ENCODE measurements at places on chromosomes 2 and 18. TPM values are rescaled to one million over a fixed set of nuclear protein-coding genes. Genes with fewer than 3 reads are reported as not detected.
A peak's percentile ranks its signal among the peaks of the same experiment; 100 is the strongest.

Gene MATN3
- total RNA-seq = not detected

DNA sequence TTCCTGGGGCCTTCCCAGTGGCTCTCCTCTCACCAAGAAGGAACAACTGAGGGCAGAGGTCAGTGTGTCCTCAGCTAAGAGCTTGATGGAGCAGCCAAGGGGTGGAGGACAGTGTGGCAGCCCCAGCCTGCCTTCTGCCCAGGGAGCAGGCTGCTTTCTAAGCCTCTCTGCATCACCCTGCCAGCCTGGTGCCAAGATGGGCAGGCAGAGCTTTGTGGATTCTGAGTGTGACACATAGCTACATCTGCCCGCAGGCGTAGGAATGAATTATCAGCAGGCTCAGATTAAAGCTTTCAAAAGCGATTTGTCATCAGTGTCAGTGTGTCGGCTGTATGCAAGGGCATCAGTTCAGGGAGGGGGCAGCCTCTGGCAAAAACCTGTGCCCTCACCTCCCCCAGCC, 8.7 kb downstream of the MAL start:
- no peak for DNase-seq

Gene LCLAT1
- total RNA-seq = 26.6 TPM

GRCh38 chr2:82789851-82790205, 1669.3 kb downstream of the SUCLG1 start:
- DNase-seq = no peak

- no peak for DNase-seq
Observed at GRCh38 chr2:48444404-48444803, 85.5 kb upstream of the STON1 start.

- DNase-seq = no peak
Observed at GRCh38 chr2:42229949-42230348, 60.8 kb downstream of the EML4 start.

Gene DSG3
- not detected for total RNA-seq

- DNase-seq = no peak
Observed at GRCh38 chr18:45014047-45014501, 333.4 kb downstream of the SETBP1 start.

Gene MBD5
- 17.0 TPM for total RNA-seq

DNA sequence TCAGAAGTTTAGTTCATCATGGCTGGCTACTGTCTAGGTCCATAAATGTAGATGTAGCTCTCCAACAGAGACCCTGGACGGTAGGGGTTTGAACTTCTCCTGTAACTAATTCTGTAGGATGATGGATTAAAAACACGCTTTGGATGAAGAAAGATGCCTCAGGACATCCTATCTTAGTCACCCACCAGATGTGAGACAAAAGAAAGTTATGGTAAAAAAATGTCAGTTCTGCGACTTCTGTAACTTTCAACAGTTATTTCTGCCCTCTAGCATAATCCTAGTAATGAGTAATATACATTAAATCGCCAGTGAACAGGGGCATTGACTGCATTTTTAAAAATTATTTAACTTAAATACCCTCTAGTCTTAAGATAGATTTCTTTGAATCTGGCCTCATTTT, 210.1 kb upstream of the LRATD1 start:
- DNase-seq = no peak

- DNase-seq = no peak
Observed at GRCh38 chr18:56890632-56891031, 239.5 kb downstream of the WDR7 start.

DNA sequence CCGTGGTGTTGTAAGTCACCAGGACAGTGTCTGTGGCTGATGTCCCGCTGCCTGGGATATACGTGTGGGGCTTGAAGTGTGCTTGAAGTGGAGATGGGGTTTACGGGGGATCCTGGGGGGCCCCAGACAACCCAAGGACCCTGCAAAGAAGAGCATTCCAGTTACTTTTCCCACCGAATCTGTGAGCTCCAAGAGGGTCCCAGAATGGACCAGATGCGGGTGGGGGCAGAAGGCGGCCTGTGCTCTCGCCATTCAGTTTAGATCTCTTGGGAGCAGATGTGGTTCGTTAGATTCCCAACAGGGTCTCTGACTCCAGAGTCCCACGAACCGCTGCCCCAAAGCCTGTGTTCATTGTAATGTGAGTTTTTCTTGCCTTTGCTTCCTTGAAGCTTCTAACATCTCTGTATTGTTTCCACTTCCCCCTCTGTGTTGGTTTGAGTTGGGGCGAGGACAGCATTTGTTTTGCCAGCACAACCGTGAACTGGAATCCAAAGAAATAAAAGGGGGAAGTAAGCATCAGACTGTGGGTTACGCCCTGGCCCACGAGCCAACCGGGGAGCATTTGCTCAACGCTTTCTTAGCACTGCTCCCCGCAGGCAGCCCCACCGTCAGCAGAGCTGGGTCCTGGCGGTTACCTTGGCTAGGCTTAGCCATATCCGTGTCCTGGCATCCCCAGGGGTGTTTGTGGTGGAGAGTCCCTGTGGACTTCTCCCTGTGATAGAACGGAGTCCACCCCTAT, 92.1 kb downstream of the SH3BP4 start:
- no peak for DNase-seq

- DNase-seq = no peak
Observed at GRCh38 chr2:170145675-170146432, 32.1 kb upstream of the MYO3B start.

- DNase-seq = no peak
Observed at GRCh38 chr18:50115095-50115494, 79.9 kb downstream of the MYO5B start.

GRCh38 chr2:98654699-98655495, 46.5 kb downstream of the UNC50 start:
- DNase-seq = peak; percentile 50

DNA sequence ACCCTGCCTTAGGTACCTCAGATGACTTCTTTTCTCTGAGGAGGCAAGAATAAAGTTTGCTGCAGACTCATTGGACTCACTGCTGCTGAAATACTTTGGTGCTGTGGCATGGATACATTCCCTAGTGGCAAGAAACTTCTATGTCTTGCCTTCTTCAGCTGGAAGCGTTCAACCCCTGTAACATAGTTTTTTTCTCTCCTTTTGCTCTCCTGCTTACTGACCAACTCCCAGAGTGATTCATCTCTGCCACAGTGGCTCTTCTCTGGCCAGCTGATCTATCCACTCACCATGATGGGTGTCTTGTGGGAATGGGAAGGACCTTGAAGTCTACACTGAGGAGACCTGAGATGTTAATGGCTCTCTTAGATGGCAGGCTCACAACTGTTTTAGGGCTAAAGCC, 309.3 kb upstream of the LRRTM4 start:
- DNase-seq = no peak

Gene DTNB
- 15.5 TPM for total RNA-seq

Measured in activated naive CD8-positive, alpha-beta T cell treated with anti-CD3 and anti-CD28 coated beads for 36 hours (primary cell).